ENCODE measurements at places on chromosomes 11 and 22.

GRCh38 chr22:39560127-39560526 is 10.4 kb upstream of the CACNA1I start:
- H3K36me3 ChIP-seq = no peaks in the 10 kb centered on the region
- no peak for DNase-seq
- H3K27me3 ChIP-seq = peaks cover 96% of the 10 kb centered on the region

GRCh38 chr11:23317816-23318215 is 457.5 kb upstream of the CCDC179 start:
- H3K4me1 ChIP-seq = no peaks in the 10 kb centered on the region
- no peaks in the 10 kb centered on the region for H3K27me3 ChIP-seq
- DNase-seq = no peak
- H3K4me3 ChIP-seq = no peak overlapping the region

- no peaks in the 10 kb centered on the region for H3K4me1 ChIP-seq
- H3K27ac ChIP-seq = no peak overlapping the region
- H3K36me3 ChIP-seq = no peaks in the 10 kb centered on the region
- DNase-seq = no peak
- no peaks in the 10 kb centered on the region for H3K27me3 ChIP-seq
Observed at GRCh38 chr11:75938543-75938942, 123.5 kb downstream of the UVRAG start.

DNA sequence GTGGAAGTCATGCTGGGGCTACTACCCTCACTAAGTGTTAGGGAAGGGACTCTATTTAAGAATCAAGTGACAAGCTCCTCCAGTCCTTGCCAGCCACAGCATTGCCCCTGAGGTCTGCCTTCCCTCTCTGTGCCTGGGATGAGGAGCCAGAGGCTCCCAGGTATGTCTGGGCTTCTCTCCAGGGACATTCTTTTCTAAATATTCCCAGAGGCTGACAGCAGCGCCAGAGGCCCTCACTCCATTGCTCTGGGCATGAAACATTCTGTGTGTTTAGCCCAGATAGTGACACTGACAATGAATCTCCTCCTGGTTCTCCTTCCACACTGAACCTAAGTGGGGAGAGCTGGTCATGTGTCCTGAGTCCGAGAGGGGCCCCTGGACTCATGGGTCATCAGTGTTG is 2.2 kb downstream of the OR51E1 start:
- no peak overlapping the region for H3K4me3 ChIP-seq
- no peaks in the 10 kb centered on the region for H3K27me3 ChIP-seq
- H3K4me1 ChIP-seq = no peaks in the 10 kb centered on the region
- DNase-seq = no peak

GRCh38 chr11:69938206-69938605 is 119.0 kb upstream of the FGF3 start:
- no peak for DNase-seq
- no peaks in the 10 kb centered on the region for H3K27me3 ChIP-seq
- peaks cover 14% of the 10 kb centered on the region for H3K4me1 ChIP-seq
- no peaks in the 10 kb centered on the region for H3K36me3 ChIP-seq
- no peak overlapping the region for H3K4me3 ChIP-seq

DNA sequence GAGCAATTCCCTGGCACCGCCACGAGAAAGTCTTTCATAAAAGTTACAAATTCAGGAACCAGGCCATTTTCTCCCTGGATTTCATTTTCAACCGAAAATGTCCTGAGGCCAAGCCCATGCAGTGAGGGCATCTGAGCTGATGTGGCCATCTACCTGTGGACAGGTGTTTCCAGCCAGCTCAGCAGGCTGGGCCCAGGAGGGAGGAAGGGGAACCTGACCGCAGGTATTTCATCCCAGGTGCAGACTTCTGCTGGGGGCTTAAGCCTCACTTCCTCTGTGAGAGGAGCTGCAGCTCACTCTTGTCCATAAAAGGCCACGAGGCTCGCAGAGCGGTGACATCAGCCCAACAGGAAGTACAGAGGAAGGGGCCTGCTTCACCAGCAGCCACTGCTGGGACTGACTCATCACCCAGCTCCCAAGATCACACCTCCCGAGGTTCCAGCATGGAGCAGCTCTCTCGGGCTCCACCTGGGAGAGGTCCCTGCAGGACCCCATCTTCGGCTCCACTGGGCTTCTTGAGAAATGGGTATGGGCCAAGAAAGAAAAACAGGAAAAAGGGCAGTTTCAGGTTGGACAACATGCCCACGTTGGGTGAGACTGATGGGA is 56.4 kb downstream of the MYH9 start:
- H3K27ac ChIP-seq = peak overlapping the region; percentile 95
- H3K4me3 ChIP-seq = peak overlapping the region; percentile 3
- peaks cover 99% of the 10 kb centered on the region for H3K4me1 ChIP-seq
- peaks cover 37% of the 10 kb centered on the region for H3K36me3 ChIP-seq
- peak; percentile 93 for DNase-seq

- DNase-seq = peak; percentile 91
- H3K4me1 ChIP-seq = peaks cover 43% of the 10 kb centered on the region
- H3K36me3 ChIP-seq = no peaks in the 10 kb centered on the region
- H3K4me3 ChIP-seq = no peak overlapping the region
Observed at GRCh38 chr11:34600339-34601084, 20.4 kb upstream of the EHF start.

GRCh38 chr22:38032681-38033521 is 24.3 kb upstream of the PICK1 start:
- H3K4me1 ChIP-seq = peaks cover 14% of the 10 kb centered on the region
- H3K4me3 ChIP-seq = no peak overlapping the region
- DNase-seq = no peak
- H3K36me3 ChIP-seq = no peaks in the 10 kb centered on the region

DNA sequence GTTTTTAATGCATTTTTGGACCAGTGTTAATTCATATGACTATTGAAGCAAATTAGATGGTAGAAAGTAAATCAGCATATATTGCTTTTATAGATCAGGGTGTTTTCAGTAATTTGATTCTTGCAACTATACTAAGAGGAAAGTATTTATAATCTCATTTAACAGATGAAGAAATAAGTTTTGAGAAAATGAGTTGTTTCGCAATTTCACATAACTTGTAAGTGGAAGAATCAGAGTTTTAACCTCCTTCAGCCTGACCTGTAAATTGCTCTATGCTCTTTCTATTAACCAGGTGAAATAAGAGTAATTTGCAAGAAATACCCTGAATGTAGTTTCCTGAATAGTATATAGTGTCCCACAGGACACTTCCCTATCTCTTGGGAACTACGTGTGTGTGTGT is 1106.8 kb upstream of the RAG2 start:
- H3K4me3 ChIP-seq = no peak overlapping the region
- DNase-seq = no peak
- no peaks in the 10 kb centered on the region for H3K36me3 ChIP-seq
- no peak overlapping the region for H3K27ac ChIP-seq
- no peaks in the 10 kb centered on the region for H3K4me1 ChIP-seq
- no peaks in the 10 kb centered on the region for H3K27me3 ChIP-seq

GRCh38 chr22:19689408-19689807 is 24.9 kb upstream of the SEPTIN5 start:
- peaks cover 14% of the 10 kb centered on the region for H3K4me1 ChIP-seq
- H3K36me3 ChIP-seq = no peaks in the 10 kb centered on the region
- H3K27ac ChIP-seq = no peak overlapping the region

- no peaks in the 10 kb centered on the region for H3K36me3 ChIP-seq
- no peak overlapping the region for H3K27ac ChIP-seq
- H3K4me1 ChIP-seq = peaks cover 13% of the 10 kb centered on the region
- peak; percentile 55 for DNase-seq
- no peak overlapping the region for H3K4me3 ChIP-seq
Observed at GRCh38 chr11:131495423-131495822, 125.0 kb downstream of the NTM start.

GRCh38 chr22:17774206-17774925 is at the start of gene BID:
TSS of gene BID (minus strand) at chr22:17774469. CDS start at chr22:17750116, 24,353 bp downstream.
- H3K36me3 ChIP-seq = no peaks in the 10 kb centered on the region
- peak; percentile 77 for DNase-seq
- peak within 1 kb of the TSS; percentile 85 for H3K27ac ChIP-seq

DNA sequence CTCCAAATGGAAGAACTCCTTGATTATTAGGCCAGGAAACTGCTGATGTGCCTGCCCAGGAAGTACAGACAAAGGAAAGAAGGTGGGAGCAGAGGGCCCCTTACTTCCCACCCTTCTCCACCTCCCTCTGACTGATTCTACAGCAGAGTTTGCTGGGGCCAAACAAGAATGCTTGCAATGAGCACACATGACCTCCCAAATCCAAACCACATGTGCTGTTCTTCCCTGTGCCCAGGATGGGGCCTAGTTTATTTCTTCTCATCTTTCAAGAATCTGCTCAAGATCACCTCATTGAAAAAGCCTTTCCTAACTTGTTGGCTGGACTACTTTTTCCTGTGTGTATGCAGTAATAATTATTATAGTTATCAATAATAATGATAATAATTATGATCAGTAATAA is 286.1 kb downstream of the RAB38 start:
- no peak overlapping the region for H3K4me3 ChIP-seq
- H3K27me3 ChIP-seq = no peaks in the 10 kb centered on the region
- H3K4me1 ChIP-seq = no peaks in the 10 kb centered on the region
- no peak for DNase-seq
- no peaks in the 10 kb centered on the region for H3K36me3 ChIP-seq
- no peak overlapping the region for H3K27ac ChIP-seq

GRCh38 chr22:27913162-27913741 is 5.8 kb downstream of the PITPNB start:
- H3K36me3 ChIP-seq = peaks cover 25% of the 10 kb centered on the region
- peaks cover 44% of the 10 kb centered on the region for H3K4me1 ChIP-seq
- peak; percentile 44 for DNase-seq
- no peak overlapping the region for H3K27ac ChIP-seq
- H3K4me3 ChIP-seq = no peak overlapping the region

GRCh38 chr11:62142921-62143320 is 19.1 kb downstream of the INCENP start:
- H3K27me3 ChIP-seq = no peaks in the 10 kb centered on the region
- no peak overlapping the region for H3K4me3 ChIP-seq
- H3K27ac ChIP-seq = no peak overlapping the region

- H3K27ac ChIP-seq = no peak overlapping the region
- DNase-seq = no peak
- peaks cover 63% of the 10 kb centered on the region for H3K4me1 ChIP-seq
- H3K4me3 ChIP-seq = no peak overlapping the region
Observed at GRCh38 chr11:67163006-67163405, 43.9 kb downstream of the KDM2A start.

DNA sequence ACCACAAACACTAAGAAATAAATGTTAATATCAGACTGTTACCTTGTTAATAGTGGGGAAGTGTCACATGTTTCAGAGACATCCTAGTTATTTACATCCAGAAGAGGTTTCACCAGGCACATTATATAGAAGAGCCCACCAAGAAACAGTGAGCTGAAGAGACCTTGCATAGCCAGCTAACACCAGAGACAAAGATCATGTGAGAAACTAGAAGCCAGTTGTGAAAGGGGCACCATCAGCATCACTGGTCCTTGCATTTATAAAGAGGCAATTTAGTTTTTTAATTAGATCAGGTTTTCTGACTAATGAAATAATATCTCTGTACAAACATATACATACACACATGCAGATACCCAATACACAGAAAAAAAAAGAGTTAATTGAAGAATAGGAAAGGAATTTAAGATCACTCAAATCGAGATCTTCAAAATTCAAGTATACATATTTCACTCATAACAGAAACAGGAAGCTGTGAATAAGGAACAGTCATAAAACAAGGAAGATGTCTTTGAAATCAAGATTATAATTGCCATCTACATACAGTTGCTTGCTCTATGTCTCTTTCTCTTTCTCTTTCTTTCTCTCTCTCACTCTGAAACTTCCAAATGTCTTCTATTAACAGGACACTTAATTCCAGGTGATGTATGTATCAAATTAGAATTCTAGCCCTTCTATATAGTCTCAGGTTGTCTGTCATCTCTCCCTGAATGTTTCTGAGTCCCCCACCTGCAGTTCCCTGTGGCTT is 348.7 kb downstream of the ETS1 start:
- no peak overlapping the region for H3K4me3 ChIP-seq
- no peaks in the 10 kb centered on the region for H3K36me3 ChIP-seq
- H3K27me3 ChIP-seq = no peaks in the 10 kb centered on the region
- H3K27ac ChIP-seq = no peak overlapping the region
- no peaks in the 10 kb centered on the region for H3K4me1 ChIP-seq
- no peak for DNase-seq

- no peaks in the 10 kb centered on the region for H3K4me1 ChIP-seq
- H3K4me3 ChIP-seq = no peak overlapping the region
- DNase-seq = no peak
- H3K36me3 ChIP-seq = peaks cover 42% of the 10 kb centered on the region
- no peak overlapping the region for H3K27ac ChIP-seq
- no peaks in the 10 kb centered on the region for H3K27me3 ChIP-seq
Observed at GRCh38 chr22:29325785-29326315, 10.4 kb upstream of the RASL10A start.

GRCh38 chr11:45518833-45519535 is 146.4 kb downstream of the CHST1 start:
- H3K36me3 ChIP-seq = no peaks in the 10 kb centered on the region
- H3K27me3 ChIP-seq = no peaks in the 10 kb centered on the region
- H3K4me1 ChIP-seq = no peaks in the 10 kb centered on the region
- DNase-seq = no peak
- no peak overlapping the region for H3K27ac ChIP-seq
- H3K4me3 ChIP-seq = no peak overlapping the region

DNA sequence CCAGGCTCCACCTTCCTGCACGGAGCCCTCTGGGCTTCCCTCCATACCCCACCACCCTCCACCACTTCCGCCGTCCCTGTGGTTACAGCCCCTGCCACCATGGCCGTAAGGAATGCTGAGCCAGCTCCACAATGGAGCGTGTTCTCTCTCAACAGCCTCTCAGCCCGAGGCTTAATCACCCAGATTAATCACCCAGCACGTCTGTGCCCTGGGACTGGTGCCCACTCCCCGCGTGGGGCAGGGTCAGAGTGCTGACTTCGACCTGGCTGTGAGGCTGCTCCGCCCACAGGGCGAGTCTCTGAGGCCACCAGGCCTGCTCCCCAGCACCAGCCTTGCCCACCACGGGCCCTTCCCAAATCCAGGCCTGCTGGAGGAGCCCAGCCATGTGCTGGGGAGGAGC is 4.0 kb upstream of the TH start:
- H3K4me3 ChIP-seq = no peak overlapping the region
- H3K27ac ChIP-seq = no peak overlapping the region
- no peaks in the 10 kb centered on the region for H3K36me3 ChIP-seq
- no peaks in the 10 kb centered on the region for H3K4me1 ChIP-seq
- H3K27me3 ChIP-seq = peaks cover 23% of the 10 kb centered on the region

GRCh38 chr11:117202386-117203068 is 3.4 kb downstream of the TAGLN start:
- H3K27ac ChIP-seq = peak overlapping the region; percentile 94
- no peaks in the 10 kb centered on the region for H3K27me3 ChIP-seq
- DNase-seq = no peak
- peak overlapping the region; percentile 54 for H3K4me3 ChIP-seq
- peaks cover 13% of the 10 kb centered on the region for H3K4me1 ChIP-seq
- H3K36me3 ChIP-seq = peaks cover 33% of the 10 kb centered on the region

GRCh38 chr11:130159657-130160497 is at the start of gene ST14:
TSS of gene ST14 (plus strand) at chr11:130159782. CDS start at chr11:130159980, 198 bp downstream.
- H3K4me1 ChIP-seq = peaks cover 32% of the 10 kb centered on the region
- DNase-seq = peak; percentile 89
- peak within 1 kb of the TSS; percentile 89 for H3K27ac ChIP-seq
- H3K27me3 ChIP-seq = peaks cover 46% of the 10 kb centered on the region

GRCh38 chr22:24486501-24486921 is 8.6 kb upstream of the UPB1 start:
- H3K36me3 ChIP-seq = no peaks in the 10 kb centered on the region
- no peak for DNase-seq
- no peak overlapping the region for H3K4me3 ChIP-seq
- H3K4me1 ChIP-seq = peaks cover 7% of the 10 kb centered on the region
- no peaks in the 10 kb centered on the region for H3K27me3 ChIP-seq
- H3K27ac ChIP-seq = no peak overlapping the region

Measured in stomach (tissue), 19 donors.